ENCODE measurements at places on chromosomes 6 and 20.

GRCh38 chr20:47754946-47755652, 30.2 kb downstream of the SULF2 start:
- DNase-seq, result no peak

DNA sequence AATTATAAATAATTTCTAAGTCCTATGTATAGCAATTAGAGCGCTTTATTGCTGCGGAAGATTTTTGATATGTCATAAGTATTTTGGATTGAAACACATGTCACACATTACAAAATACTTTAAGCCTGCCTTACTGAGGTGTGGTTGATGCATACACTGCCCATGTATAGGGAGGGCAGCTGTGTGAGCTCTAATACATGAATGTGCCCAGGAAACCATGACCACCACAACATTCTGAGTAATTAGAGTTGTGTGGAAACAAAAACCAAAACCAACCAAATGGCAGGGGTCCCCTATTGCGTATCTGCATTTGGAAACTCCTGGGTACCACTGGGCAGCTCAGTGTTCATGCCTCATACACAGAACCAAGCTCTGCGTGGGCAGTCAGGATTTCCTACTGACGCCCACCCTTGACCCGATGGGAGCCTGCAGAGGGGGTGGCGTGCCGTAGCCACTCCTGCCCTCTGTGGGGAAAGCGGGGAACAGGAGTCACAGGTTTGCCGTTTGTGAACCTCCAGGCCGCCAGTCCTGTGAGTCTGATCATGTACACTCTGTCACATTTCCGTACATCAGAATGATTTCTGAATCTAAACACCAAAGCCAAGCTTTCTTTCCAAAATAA, 50.9 kb upstream of the PDE10A start:
- DNase-seq, result no peak

DNA sequence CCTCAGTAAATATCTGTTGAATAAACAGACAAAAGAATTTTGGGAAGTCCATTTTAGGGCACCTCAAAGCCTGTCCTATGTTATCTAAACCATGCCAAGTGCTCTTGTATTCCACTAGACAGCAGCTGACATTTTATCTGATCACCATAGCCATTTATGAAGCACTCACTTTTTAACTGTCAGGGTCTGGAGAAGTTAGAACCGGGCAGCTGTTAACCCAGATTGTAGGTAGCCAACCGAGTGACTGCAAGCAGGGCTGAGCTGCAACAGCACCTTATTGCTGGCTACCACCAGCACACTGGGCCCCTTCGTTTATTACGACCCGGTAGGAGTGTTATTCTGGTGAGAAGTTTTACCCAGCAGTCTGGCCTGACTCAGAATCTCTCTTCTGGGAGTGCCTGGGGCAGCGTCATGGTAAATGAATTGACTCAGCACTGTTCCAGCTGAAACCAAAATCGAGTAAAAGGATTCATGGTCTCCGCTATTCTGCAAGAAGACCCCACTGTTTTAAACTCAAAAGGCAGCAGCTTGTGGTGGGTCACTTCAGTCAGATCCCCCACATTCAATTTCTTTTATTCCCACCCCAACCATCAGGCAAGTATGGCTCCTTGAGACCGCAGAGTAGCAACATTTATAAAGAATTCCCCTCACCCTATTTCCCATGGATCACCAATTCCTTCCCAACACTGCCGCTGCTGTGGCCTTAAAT, 1.7 kb downstream of the UBE2V1 start:
- DNase-seq, result no peak

DNA sequence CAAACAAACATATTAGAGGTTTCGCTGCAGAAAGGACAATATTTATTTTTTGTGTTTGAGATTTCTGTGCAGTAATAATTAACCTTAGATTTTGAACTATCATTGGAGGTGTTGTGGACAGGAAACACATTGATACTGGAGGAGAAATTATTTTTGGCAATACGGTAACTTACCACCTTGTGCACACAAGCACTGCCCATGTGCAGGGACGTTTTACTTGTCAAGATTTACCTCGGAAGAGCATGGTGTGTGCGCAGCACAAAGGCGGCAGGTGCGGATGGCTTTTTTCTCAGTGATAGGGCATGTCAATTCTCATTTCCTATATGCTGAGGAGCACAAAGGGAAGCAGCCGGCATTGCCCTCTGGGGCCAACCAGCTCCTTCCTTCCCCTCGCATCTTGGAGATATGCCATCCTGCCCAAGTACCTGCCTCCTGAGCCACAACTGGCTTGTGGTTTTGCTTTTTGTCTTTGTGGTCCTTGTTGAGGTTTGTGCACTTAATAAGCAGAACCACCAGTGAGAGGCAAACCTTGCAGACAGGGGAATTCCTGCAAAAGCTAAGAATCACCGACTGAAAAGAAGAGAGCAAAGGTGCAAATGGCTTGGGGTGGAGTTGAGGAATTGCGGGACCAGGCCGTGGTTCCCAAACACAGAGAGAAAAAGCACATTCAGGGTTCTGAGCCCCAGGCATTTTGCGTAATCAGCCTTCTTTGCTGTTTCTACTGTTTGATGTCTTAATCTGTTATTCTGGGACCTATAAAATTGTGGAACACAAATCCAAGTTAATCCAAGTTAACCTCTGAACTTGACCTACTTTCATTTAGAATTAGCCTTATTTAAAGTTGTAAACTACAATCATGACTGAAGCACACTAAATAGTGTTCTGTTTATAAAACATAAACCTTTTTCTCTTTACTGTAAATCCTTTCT, 21.9 kb downstream of the SAMD5 start:
- no peak for DNase-seq

DNA sequence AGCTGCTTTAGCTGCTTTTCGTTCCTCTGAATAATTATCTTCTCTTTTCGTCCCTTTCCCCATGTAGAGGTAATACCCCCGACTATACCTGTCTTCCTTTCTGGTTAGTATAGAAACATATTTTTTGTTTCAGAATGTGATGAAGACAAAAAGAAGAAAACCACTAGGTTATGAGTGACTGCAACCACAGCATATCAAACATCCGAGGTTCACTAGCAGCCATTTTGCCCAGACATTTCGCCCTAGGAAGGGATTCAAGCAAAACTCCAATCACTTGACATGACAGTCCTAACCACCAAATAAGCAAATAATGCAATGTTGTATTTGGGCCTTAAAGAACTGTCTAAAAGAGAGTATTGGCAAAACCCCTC, 9.4 kb downstream of the SNX5 start:
- no peak for DNase-seq

- no peak for DNase-seq
Measured at GRCh38 chr6:135905604-135906300, 54.3 kb downstream of the PDE7B start.

DNA sequence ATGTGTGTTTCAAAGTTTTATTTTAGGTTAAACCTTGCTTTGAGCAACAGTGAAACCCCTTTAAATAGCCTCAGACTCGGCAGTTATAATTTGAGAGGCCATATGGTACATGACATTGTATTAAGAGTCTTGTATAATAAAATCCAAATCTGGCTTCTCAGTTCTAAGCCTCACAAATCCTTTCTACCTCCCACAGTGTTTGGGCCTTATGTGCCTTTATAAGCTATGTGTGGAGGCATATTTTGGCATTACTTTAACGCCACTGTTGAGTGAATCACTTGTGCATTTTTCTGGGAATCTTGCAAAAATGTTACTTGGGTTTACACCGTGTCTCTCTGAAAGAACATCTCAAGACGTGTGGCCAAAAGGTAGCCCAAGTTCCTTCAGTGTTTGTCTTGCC, 152.4 kb downstream of the COL9A1 start:
- no peak for DNase-seq

DNA sequence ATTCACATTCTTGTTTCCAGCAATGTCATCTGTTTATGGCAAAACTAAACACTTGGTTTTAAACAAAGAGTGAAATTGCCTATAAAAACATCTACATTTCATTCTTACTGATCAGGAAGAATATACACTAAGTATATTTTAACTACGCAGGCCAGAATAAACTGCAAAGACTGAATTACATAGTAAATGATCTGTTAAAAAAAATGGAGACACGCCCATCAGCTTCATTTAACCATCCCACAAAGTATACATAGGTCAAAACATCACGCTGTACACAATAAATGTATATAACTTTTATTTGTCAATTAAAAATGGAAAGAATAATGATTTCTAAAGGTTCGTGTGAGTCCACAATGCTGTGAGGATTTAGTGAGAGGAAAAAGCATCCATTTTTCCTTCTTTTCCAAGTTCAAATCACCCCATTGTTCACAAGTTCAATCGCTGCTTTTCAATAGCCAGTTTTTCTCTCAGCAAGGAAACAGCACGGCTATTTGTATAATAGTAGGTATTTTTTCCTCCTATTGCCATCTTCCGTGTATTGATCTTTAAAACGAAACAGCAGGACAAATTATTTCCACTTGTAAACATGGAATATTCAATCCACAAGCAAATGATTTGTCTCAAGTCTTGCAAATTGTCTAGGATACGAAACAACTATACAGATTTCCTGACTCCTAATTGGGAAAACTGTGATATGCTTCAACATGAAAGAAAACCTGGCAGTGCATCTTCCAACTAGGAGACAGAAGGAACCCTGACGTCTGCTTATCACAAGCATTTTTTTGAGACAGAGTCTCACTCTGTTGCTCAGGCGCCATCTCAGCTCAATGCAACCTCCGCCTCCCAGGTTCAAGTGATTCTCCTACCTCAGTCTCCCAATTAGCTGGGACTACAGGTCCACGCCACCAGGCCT, 10.6 kb downstream of the SFT2D1 start:
- DNase-seq, result no peak

- DNase-seq, result no peak
Measured at GRCh38 chr20:1706079-1706478, 48.5 kb upstream of the SIRPG start.

DNA sequence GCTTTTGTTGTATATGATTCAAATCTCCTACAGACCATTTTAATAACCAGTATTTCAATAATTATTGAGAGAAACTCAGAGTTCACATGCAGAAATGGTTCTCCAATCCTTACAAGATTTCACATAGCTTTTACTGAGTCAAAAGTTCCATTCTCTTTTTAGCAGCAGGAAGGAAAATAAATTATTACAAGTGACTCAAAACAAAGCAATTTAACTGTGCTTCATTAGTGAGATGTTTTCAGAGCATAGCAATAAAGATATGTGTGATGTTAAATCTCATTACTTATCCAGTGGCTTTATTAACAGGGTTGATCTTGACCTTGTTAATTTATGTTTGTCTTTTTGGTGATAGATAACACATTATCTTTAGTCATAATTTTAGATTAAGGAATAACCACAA, 22.0 kb downstream of the KIF13A start:
- no peak for DNase-seq

DNA sequence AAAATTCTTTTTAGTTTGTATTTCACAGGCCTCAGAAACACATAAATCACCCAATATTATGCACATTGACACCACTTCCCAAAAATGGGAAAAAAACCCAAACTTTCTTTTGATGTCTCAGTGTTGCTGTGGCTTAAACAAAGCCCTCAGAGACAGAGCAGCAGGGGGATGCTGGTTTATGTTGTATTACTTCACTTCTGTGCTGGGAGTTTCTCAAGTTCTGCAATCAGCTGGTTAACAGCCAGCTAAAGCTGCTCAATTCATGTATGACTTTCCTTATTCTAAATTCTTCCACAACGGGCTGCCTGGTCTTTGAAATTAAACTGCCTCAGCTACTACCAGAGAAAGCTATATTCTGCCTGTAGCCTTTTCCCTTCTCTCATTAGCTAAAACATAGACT, 5.6 kb downstream of the FILIP1 start:
- DNase-seq, result no peak

DNA sequence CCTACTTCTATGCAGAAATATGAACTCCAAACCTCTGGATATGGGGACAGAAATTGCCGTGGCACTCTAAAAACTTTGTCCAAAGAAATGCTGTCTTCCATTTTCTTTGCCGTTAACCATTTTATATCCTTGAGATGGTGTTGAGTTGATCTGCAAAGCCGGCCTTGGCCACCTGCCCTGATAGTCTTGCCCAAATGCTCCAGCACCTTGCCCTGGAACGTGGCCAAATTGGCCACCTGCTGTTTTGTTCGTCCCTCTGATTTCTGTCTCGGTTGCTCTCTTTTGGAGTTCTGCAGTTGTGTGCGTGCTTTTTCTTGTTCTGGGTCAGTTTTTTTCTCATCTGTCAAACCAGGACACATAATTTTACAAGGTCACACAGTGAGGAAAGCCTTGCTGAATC, 239.7 kb upstream of the GMDS start:
- no peak for DNase-seq

GRCh38 chr6:37566950-37567349, 67.3 kb upstream of the CCDC167 start:
- no peak for DNase-seq

DNA sequence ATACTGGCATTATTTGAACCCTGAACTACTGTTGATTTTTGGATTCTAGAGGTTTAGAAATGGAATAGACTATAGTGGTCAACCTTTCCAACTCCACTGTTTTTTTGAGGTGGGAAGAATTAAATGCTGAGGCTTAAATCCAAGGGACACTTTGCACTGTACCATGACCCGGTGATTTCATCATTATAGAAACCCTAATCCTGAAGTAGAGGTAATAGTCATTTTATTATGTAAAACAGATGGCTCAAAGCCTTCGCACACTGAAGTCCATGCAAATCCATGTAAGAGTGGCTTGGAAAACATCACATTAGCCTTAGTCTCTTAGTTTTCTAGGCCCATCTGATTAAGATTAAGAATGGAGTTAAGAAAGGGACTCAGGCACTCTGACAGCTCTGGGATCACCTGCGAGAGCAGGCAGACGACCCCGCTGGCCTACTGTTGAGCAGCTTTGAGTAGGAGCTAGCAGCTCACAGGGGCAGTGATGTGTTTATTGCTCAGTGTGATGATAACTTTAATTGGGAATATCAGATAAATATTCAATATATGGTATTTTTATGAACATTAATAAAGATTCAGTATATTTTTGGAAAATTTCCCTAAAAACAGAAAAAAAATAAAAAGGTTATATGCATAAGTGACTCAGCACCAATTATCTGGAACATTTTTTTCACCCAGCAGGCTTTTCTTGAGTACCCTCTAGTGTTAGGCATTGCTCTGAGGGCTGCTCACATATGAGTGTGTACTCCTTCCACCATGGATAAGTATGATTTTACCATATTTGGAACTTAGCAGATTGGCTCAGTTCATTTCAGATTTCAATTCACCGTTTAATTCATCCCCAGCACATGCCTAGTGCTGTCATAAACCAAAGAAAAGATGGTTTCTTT, 13.4 kb downstream of the SLX4IP start:
- DNase-seq, result no peak

- no peak for DNase-seq
Measured at GRCh38 chr6:3013486-3013885, 13.8 kb downstream of the NQO2 start.

Data from nephron progenitor cell (in vitro differentiated cells).